ENCODE measurements at places on chromosomes 1 and 21.

DNA sequence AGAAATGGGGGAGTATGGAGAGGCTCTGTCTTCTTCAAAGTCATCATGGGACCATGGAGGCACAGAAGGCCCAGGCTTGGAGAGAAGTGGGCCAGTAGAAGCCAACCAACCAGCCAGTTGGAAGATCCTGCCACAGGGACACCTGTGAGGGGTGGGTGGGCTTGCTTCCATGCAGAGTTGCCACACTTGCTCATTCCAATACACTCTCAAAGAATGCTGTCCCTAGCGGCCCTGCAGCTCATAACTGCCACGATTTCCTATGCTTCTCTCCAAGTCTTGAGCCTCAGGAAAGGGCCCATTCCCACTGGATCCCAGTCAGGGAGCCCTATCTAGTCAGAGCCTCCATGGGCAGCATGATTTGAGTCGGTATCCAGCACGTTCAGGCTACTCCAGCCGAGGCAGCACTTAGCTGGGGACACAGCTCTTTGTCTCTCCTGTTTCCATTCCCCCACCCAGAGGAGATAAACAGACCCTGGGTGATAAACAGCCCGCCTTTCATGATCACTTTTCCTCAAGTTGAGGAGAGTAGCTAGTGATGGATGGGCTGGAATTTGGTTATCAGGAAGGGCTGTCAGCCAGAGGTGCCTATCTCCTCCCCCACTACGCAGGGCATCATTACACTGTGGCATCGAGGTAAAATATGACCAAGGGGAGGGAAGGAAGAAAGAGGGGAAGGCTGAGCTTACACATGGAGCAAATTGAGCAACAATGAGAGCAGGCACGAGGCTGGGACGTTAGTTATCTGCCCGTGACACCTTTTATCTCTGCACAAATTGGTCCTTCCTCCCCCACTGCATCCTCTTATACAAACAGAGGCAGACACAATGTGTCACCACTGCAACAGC is 64.6 kb downstream of the ERI3 start:
- DNase-seq = no peak

DNA sequence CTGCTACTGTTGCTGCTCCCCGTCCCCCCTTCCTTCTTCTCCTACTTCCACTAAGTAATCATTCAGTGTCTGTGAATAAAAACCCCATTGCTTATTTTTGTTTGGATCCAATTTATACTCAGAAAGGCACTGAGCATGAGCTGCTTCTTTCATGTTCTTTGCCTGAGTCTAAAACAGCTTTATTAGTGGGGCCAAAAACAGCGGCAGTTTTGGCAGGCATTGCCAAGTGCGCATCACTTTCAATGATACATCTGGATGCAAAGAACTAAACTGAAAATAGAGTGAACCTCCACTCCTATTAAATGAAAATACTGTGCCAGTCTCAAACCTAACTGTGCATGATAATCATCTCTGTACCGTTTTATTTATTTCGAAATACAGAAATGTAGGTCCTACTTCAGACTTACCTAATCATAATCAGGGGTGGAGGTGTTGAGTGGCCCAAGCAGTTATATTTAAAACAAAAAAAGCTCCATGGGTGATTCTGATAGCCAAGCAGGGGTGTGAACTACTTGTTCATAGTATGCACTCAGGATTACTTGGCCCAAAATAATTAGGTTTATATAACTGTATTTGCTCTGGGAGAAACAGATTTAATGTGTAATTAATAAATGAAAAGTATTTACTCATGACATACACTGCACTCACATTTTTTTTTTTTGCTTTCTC is 48.4 kb downstream of the NEK7 start:
- no peak for DNase-seq

DNA sequence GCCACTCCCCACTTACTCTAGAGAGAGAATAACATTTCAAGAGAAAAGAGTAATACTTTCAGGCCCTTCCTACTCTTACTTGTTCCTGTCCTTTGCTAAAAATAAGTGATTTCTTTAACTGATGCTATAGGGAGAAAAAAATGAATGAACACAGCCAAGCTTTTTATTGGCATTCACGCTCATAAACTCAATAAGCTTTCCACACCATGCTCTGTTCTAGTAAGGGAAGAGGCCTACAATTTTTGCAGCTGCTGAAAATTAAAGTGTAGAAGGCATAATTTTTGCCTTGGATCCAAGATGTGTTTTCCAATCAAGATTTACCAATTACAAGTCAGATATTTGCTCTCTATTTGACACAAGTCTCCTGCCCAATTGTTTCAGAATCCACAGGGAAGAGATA is 188.1 kb upstream of the RGS18 start:
- no peak for DNase-seq

DNA sequence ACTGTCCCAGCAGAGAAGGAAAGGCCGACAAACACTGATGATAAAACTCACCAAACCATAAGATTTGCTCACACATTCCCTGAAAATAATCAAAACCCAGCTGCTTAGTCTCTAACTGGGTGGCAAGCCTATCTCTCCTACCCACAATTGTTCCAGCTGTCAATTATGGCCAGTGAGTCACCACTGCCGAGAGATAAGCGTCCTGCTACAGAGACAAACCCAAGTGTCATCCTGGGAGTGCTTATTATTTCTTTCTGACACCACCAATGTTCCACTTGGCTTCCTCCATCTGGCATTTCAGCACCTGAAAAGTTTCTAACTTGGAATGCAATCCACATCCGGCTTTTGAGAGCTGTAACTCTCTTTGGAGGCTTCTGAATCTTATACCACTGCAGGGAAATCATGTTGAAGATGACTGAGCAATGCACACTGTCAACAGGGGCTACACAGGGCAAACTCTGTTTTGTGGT is 51.5 kb upstream of the VAV3 start:
- no peak for DNase-seq

DNA sequence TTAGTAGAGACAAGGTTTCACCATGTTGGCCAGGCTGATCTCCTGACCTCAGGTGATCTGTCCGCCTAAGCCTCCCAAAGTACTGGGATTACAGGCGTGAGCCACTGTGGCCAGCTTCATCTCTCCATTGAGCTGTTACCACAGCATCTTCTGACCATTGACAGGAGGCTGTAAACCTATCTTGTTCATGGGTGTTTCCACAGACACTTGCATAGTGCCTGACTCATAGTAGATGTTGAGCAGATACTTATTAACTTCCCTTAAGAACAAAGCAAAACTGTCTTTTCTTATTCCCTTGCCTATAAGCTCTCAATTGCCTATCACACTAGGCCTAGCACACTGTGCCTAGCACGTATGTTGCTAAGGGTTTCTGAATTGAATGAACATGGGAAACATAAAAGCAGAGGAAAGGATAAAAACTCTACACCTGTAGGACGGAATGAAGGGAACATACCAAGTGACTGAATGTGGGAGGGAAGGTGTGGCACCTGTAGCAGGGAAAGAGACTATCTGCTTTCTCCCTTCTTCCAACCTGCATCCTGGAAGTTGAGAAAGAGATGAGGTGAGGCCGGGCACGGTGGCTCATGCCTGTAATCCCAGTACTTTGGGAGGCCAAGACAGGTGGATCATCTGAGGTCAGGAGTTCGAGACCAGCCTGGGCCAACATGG is 1.2 kb upstream of the C1orf54 start:
- no peak for DNase-seq

GRCh38 chr21:46532080-46532479 is 72.8 kb downstream of the S100B start:
- DNase-seq = peak; percentile 34

GRCh38 chr1:25657883-25658760 is 41.5 kb downstream of the MAN1C1 start:
- DNase-seq = no peak

DNA sequence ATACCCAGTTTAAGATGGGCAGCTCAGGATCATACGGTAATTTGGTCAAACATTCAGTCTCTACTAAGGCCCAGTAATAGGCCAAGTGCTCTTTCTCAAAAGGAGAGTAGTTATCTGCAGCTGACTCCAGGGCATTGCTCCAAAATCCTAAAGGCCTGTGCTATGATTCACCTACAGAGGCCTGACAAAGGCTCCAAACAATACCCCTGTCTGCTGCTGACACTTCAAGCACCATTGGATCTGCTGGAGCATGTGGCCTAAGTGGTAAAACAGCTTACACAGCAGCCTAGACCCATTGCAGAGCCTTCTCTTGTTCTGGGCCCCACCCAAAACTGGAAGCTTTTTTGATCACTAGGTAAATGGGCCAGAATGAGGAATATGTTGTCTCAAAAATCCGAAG is 22.8 kb downstream of the SLAMF7 start:
- DNase-seq = no peak

GRCh38 chr1:94729267-94729666 is 90.9 kb upstream of the SLC44A3 start:
- DNase-seq = no peak

- DNase-seq = no peak
These were observed 18.1 kb upstream of the BEND5 start for GRCh38 chr1:48794816-48795215.

DNA sequence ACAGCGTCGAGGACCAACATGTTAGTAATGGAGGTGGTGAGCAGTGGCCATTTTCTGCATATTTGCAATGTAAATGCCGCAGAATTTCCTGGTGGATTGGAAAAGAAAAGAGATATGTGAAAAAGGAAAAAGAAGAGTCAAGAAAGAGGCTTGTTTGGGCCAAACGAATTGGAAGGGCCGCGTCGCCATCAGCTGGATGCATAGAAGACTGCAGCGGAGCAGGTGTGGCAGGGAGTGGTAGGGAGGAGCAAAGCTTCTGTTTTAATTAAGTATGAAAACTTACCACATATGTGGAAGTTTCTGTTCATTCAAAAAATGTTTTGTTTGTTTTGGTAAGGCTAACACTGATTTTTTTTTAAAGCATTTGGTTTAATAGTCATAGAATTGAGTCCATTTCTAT is 690.7 kb downstream of the NCAM2 start:
- no peak for DNase-seq

- no peak for DNase-seq
These were observed 24.4 kb downstream of the YTHDF2 start for GRCh38 chr1:28761189-28761588.

DNA sequence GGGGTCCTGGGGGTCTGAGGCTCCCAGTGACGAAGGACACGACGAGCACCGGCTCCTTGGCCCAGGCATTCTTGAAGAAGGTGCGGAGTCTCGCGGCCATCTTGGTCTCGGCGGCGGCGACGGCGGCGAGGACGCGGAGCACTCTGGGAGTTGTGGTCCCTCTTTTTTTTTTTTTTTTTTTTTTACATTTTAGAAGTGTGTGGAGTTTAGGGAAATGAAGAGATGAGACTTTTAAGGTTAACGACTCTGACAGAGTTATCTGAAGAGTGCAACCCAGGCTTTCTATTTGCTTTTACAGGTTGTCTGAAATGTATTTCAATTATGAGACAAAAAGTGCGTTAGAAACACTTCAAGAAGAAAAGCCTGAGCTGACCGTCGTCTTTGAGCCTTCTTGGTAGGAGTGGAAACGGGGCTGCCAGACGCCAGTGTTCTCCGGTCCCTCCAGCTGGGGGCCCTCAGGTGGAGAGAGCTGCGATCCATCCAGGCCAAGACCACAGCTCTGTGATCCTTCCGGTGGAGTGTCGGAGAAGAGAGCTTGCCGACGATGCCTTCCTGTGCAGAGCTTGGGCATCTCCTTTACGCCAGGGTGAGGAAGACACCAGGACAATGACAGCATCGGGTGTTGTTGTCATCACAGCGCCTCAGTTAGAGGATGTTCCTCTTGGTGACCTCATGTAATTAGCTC is 9.7 kb downstream of the OR2B11 start:
- peak; percentile 53 for DNase-seq

- no peak for DNase-seq
These were observed 6.5 kb downstream of the INSRR start for GRCh38 chr1:156852418-156852874.

- DNase-seq = no peak
These were observed 14.9 kb downstream of the SLC45A3 start for GRCh38 chr1:205665201-205666045.

DNA sequence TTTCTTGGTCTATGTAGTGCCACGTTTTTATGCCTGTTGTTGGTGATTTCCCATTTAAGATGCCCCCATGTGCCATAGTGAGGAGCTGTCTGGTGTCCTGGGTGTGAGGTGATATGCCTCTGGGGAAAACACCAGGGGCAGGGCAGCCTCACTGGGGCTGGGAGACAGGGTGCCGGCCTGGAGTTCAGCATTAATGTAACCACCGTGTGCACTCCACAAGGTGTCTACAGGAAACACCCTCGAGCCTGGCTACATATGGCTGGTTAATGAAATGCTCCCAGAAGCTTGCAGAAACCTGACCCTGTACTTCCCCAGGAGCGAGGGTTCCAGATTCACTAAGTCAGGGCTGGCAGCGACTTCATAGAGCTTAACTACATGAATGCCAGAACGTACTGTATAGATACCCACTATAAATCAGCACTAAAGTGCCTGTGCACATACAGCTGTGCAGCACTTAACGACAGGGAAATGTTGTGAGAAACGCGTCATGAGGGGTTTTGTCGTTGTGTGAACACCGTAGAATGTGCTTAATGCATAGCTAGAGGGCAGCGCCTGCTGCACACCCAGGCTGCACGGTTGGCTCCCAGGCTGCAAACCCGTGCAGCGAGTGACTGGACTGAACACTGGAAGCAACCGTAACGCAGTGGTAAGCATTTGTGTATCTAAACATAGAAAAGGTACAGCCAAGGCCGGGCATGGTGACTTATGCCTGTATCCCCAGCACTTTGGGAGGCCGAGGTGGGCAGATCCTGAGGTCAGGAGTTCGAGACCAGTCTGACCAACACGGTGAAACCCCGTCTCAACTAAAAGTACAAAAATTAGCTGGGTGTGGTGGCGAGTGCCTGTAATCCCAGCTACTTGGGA is 10.4 kb downstream of the TFF2 start:
- DNase-seq = no peak

DNA sequence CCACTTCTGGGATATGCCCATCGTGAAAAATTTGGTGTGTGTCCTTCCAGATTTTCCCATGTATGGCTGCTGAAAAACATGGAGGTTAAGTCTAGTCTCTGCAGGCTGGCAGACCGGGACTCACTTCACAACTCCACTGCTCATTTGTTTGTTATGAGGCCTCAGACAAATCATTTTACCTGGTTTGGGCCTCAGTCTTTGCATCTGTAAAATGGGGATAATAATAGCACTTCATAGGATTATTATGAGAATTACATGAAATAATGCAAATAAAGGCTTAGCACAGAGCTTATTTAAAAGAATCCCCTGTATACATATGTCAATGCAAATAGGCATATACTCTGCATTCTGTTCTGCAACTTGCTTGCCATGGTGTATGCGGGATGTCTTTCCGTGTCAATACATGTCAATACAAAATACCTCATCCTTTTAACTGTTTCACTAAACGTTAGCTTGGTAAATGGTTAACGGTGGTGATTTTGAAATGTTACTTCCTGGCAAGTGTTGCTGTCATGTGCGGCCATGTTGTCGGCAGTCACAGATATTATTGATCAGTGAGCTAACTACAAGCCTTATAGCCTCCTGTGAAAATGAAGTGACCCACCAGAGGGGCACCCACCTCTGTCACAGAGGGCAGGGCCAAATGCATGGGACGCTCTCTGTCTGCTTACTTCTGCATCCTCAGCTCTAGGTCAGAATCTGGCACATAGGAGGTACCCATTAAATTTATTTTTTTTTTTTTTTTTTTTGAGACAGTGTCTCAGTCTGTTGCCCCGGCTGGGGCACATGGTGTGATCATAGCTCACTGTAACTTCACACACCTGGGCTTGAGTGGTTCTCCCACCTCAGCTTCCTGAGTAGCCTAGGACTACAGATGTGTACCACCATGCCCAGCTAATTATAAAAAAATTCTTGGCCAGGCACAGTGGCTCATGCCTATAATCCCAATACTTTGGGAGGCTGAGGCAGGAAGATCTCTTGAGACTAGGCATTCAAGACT is 4.3 kb downstream of the LCK start:
- DNase-seq = no peak
